Activated naive CD8-positive, alpha-beta T cell treated with anti-CD3 and anti-CD28 coated beads, Interleukin-2, amount 50 U/mL, for 16 hours (primary cell): ENCODE measurements at places on chromosomes 3 and 15.

GRCh38 chr3:69738859-69739203 lies 433 bp upstream of the MITF start:
- no peak for DNase-seq

- no peak for DNase-seq
These were observed 108.9 kb downstream of the RYR3 start for GRCh38 chr15:33419701-33420100.

- no peak for DNase-seq
These were observed 242.9 kb downstream of the LPP start for GRCh38 chr3:188396900-188397299.

GRCh38 chr3:146214493-146214892 lies 36.4 kb downstream of the PLSCR4 start:
- DNase-seq = no peak

DNA sequence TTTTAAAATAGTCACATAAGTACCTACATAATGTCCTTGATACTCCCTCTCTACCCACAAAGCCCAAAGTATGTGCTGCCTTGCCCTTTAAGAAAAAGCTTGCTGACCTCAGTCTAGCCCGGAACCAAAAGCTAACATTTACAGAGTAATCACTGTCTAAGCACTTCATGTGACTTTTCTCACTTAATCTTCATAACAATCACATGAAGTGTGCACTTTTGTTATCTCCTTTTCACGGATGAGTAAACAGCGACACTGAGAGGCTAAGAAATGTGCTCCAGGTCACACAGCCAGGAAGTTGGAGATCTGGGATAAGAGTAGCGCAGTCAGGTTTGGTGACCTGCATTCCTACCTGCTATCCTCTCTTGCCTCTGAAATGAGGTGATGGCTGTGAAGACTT lies 194.0 kb downstream of the ITPR1 start:
- DNase-seq = no peak

- DNase-seq = no peak
These were observed 89.7 kb downstream of the CRTC3 start for GRCh38 chr15:90619468-90619867.

- no peak for DNase-seq
These were observed 270.6 kb upstream of the RGMA start for GRCh38 chr15:93359425-93360131.

DNA sequence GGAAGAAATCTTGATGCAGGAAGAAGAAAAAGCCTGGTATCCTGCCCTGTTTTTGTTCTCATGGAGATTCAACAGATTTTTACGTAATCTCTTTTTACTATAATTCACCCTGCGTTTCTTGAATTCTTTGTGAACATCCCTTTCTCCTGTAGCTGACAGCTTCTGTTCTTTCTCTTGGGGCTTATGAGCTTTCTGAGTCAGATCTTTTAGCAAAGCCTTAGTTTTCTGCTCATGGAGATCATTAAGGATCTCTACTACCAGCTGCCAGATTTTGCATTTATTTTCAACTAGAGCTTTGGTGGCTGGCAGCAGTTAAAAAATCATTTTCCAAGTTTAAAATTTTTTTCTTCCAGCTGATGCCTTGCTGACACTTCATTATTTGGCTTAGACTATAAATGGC lies 51.6 kb downstream of the MOBP start:
- no peak for DNase-seq

DNA sequence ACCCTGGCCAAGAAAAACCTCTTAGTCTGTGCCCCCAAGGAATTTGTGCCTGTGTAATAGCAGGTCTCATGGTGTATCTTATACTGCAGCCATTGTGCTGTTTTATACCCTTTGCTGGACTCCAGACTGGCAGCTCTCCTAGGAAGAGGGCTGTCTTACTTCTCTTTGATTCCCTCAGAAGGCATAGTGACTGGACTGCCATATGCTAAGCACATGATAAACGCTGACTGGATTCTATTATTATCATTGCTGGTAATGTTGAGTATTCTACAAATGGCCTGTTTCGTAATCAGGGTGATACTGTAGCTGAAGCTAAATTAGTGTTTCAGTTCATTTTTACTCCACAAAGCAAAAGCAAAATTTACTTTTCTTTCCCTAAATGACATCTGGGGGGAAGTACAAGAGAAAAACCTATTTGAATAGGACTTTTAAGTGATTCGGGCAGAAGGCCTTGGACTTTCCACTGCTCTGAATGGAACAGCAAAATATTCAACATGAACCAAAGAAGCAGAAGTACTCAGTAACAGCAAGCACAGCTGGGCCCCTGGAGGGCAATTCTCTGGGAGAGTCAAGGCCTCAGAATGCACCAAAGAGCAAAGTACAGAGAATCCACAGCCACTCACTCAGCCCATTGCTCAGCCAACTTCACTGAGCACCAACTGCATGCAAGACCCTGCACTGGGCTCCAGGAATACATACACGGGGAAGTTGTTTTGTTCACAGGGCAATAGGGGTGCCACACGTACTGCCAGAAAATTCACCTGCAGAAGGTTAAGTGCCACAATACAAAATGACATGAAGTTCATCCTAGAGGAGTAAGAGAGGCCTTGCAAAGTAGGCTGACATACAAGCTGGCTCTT lies 7.9 kb upstream of the BCL2A1 start:
- no peak for DNase-seq

GRCh38 chr15:65426216-65426853 lies 3.6 kb upstream of the IGDCC4 start:
- DNase-seq = no peak

DNA sequence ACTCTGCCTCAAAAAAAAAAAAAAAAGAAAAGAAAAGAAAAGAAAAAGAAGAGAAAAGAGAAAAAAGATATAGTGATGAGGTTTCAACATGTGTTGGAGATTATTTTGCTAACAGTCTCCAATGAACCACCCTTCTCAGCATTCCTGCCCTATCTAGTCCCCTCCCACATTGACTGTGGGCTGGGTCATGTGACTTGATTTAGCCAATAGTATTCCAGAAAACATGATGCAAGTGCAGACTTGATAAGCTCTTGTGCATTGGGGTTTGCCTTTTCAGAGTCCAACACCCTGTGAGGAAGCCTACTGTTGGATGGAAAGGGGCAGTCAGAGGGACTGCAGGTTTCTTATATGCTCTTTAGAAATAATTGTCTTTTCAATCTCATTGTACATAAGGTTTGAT lies 37.8 kb upstream of the MED12L start:
- DNase-seq = no peak

DNA sequence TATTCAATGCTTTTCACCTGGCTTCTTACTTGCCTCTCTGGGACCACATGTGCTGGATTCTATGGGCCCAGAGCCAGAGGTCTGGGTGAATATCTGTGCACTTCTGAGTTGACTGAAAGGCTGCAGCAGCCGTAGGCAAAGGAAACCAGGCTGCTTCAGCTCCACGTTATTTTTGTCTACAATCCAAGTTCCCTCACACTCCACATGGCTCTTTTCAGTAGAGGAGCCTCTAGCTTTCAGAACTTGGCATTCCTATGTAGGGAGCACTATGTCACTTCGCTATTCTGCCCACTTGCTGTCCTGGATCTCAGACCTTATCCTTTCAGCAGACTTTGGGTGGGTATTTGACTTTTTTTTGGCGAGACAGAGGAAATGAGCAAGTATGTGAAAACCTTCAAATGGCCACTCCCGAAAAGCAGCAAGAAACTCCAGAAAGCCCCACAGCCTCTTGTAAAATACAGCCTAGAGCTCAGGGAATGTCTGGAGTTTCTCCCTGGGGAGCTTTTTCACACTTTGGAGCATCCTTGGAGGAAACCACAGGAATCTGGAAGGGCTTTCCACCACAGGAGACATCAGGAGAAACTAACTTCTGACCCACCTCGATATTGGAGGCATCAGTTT lies 80.9 kb downstream of the DUT start:
- no peak for DNase-seq
